Colonic mucosa (tissue), 4 donors: ENCODE measurements at places on chromosomes 4 and X. TPM values are rescaled to one million over a fixed set of nuclear protein-coding genes. Genes with fewer than 3 reads are reported as not detected.
A peak's percentile ranks its signal among the peaks of the same experiment; 100 is the strongest.

Gene GABRQ
- total RNA-seq = 0.03 TPM

Gene IRS4
- not detected for total RNA-seq

DNA sequence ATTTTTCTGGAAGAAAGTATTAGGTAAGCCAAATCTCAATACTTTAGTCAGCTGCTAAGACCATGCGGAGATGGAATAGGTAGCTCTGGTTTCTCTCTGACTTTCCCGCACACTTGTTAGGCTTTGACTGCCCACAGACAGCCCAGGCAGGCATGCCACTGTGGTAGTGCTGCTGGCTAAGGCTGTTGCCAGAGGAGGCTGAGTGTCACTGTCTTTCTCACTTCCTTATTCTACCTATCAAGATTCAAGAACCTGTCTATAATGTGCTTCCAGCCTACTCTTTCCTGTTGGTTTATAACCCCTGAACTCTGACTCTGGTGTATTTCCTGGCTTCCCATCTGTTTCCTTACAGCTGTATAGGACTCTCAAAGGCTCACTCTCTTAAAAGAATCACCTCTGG lies 81.8 kb upstream of the TRPC5 start:
- no peak overlapping the region for H3K27ac ChIP-seq
- H3K4me3 ChIP-seq = no peak overlapping the region
- H3K27me3 ChIP-seq = no peaks in the 10 kb centered on the region
- DNase-seq = no peak

DNA sequence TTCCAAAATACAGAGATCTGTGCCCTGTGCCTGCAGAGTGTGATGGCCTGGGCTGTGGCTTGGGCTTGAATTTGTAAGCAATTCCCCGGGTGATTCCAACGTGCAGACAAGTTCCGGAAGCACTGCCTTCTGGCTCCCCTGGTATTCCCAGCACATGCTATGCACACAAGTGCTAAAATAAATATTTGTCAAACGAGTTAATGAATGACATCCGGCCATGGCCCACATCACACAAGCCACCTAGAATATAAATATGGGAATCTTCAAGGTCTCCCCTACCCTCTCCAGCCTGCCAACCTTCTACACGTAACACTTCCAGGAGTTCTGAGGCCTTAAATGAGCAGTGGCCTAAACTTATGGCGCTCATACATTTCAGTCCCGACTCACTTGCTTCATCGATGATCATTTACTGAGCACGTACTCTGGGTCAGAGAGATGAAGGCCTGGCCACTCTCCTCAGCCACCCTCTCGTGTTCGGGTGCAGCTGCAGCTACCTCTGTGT lies 21.3 kb downstream of the DCTD start:
- H3K36me3 ChIP-seq = no peaks in the 10 kb centered on the region
- H3K27me3 ChIP-seq = no peaks in the 10 kb centered on the region
- peak; percentile 42 for DNase-seq
- no peak overlapping the region for H3K27ac ChIP-seq
- no peaks in the 10 kb centered on the region for H3K4me1 ChIP-seq

DNA sequence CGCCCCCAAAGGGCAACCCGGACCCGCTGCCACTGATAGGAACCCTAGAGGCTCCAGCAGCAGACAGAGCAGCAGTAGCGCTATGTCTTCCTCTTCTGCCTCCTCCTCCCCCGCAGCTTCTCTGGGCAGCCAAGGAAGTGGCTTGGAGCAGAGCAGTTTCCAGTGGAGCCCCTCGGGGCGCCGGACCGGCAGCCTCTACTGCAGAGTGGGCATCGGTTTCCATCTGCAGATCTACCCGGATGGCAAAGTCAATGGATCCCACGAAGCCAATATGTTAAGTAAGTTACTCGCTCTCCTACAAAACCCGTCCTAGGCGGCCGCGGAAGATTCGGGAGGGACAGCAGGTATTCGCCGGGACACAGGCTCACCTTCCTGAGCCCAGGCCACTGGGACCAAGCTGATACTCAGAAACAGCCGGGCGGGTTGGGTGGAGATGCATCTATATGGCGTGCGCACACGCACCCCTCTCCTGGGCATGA lies 477 bp downstream of the FGF5 start:
- H3K27ac ChIP-seq = no peak overlapping the region
- no peak for DNase-seq
- H3K27me3 ChIP-seq = peaks cover 51% of the 10 kb centered on the region
- no peaks in the 10 kb centered on the region for H3K4me1 ChIP-seq
- H3K4me3 ChIP-seq = peak overlapping the region; percentile 31
- no peaks in the 10 kb centered on the region for H3K36me3 ChIP-seq
